Testis (tissue), 5 donors: ENCODE measurements at places on chromosomes 2 and 18. TPM values are rescaled to one million over a fixed set of nuclear protein-coding genes. Genes with fewer than 3 reads are reported as not detected.

GRCh38 chr2:64847930-64848329 is 141.3 kb upstream of the SLC1A4 start:
- no peak for DNase-seq

GRCh38 chr2:45898819-45899218 is 247.3 kb downstream of the PRKCE start:
- DNase-seq, result no peak

GRCh38 chr18:9894454-9895068 is 8.8 kb downstream of the TXNDC2 start:
- no peak for DNase-seq

- peak; percentile 31 for DNase-seq
Measured at GRCh38 chr18:51437280-51438271, 240.1 kb upstream of the MEX3C start.

GRCh38 chr2:171316755-171317337 is 116.9 kb downstream of the METTL8 start:
- DNase-seq, result no peak

- DNase-seq, result no peak
Measured at GRCh38 chr2:143949121-143949848, 570.6 kb downstream of the ZEB2 start.

DNA sequence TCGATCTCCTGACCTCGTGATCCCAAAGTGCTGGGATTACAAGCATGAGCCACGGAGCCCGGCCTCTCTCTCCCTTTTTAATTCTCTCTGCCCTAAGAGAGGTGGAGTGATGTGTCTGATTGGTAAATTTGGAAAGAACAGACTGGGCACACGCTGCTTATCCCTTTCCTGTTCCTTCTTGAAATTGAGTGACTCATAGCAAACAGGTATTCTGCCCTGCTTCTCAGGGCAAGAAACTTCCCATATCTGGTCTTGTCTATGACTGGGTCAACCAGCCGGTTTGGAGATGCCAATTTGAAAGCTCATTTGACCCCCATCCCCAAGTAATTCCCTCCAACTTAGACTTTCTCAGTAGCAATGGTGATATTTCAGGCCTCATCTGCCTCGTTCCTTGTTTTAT is 15.0 kb downstream of the LYPD1 start:
- no peak for DNase-seq

GRCh38 chr2:127085317-127085681 is 21.7 kb downstream of the BIN1 start:
- no peak for DNase-seq

The C2orf80 gene
- not detected for total RNA-seq

The LRRFIP1 gene
- total RNA-seq, result 25.5 TPM
